ENCODE measurements at places on chromosomes 13 and 19. TPM values are rescaled to one million over a fixed set of nuclear protein-coding genes. Genes with fewer than 3 reads are reported as not detected.

LIM2 gene
- polyA plus RNA-seq = not detected

C19orf18 gene
- polyA plus RNA-seq = not detected

GRCh38 chr13:31350560-31350959 lies 150.8 kb downstream of the B3GLCT start:
- DNase-seq = no peak

DNA sequence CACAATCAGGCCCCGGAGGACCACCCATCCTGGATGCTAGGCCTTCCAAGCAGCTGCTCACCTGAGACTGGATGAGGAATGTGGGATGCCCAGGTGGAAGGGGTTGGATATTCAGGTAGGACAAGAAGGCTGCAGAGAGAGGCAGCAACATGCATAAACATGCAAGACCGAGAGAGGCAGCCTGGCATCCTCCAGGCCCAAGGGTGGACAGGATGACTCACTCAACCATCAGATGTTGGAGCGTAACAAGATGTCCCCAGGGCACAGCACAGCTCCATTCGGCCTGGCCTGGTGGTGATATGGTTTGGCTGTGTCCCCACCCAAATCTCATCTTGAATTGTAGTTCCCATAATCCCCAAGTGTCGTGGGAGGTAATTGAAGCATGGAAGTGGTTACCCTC lies 10.0 kb upstream of the CABP5 start:
- no peak for DNase-seq

GRCh38 chr13:35923347-35923746 lies 207.8 kb downstream of the DCLK1 start:
- DNase-seq = no peak

DNA sequence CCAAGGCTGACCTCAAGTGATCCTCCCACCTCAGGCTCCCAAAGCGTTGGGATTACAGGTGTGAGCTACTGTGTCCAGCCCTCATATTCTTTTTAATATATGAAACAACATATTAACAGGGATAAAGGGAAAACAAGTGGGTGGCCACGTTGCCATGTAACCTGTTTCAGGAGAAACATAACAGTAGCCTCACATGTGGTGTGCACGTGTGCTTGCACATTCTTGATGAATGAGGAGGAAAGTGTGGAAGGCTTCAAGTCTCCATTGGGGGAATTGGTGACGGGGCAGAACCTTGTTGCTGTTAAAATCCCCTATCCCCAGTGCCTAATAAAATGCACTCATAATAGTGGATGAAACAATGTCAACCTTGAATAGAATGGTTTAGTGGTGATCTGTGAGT lies 202.3 kb downstream of the MTUS2 start:
- no peak for DNase-seq
